Activated naive CD4-positive, alpha-beta T cell treated with Interleukin-2 at 50 U/mL for 16 hours (primary cell): ENCODE measurements at places on chromosomes 2 and 18.

DNA sequence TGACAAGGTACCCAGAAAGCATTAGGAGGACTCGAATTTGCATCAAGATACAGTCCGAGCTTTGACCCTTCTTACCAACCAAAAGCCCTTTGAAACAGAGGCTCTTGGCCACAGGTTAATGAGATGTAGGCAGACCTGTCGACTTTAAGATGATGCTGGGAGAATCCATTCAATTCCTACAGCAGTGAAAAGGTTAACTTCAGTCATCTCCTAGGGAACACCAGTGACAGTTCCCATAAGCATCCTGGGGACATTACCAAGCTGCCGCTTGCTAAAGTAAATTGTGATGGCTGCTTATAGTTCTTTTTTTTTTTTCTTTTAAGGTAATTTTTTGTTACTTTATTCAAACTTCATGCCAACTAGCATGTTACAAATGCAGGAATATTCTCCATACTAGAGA lies 379.3 kb downstream of the SOX11 start:
- DNase-seq: no peak

GRCh38 chr2:2787301-2787907 lies 456.3 kb upstream of the MYT1L start:
- no peak for DNase-seq

GRCh38 chr2:239881561-239882320 lies 143.4 kb downstream of the NDUFA10 start:
- no peak for DNase-seq

DNA sequence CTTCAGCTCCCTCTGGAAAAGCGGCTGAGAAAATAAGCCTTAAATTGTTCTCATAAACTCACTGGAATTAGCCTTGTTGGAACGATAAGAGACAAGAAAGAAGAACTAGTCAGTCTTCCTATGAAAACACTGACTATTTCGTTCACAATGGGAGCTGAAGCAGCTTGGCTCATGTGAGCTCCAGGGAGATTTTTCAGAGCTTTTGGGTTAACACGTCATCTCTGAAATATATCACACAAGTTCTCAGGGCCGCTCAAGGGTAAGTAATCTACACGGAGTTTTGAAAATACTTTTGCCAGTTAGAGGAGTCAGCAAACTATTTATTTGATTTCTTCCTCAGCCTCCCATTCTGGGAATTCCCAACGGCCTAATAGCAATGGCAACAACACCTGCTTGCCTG lies 316.2 kb upstream of the MGAT5 start:
- DNase-seq: no peak

DNA sequence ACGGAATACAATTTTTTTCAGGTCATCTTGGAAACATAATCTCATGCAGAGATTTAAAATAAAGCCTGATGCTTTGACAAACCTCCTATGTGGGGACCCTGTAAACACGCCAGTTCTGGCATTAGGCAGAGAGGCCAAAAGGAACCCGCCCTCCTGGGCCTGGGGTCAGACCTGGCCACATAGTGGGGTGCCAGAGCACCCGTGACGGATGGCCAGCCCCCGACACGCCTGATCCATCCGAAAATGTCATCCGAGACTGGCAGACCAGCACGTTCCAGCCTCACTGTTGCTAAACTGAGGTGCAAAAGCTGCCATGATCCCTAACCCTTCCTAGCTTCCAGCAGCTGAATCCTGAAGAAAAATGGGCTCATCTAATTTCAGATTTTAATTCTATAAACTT lies 222.6 kb upstream of the SALL3 start:
- DNase-seq: no peak

DNA sequence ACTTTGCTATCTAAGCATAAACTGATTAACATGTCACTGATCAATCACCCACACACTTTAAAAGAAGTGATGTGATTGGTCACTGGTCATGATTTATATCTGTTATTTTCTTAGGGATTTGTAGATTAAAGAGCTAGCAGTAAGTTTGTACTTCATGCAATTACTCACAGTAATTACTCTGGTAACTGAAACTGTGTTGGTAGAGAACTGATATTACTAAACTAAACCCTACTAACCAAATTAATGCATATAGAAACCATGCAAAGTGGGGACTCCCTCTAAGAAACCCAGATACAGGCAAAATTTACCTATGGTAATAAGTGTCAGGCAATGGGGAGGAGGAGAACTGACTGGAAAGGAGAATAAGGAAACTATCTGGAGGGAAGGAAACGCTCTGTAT lies 44.8 kb upstream of the C2orf15 start:
- no peak for DNase-seq

- no peak for DNase-seq
Measured at GRCh38 chr2:133642791-133643191, 74.5 kb upstream of the NCKAP5 start.

GRCh38 chr18:26746398-26746797 lies 119.1 kb downstream of the AQP4 start:
- DNase-seq: no peak

DNA sequence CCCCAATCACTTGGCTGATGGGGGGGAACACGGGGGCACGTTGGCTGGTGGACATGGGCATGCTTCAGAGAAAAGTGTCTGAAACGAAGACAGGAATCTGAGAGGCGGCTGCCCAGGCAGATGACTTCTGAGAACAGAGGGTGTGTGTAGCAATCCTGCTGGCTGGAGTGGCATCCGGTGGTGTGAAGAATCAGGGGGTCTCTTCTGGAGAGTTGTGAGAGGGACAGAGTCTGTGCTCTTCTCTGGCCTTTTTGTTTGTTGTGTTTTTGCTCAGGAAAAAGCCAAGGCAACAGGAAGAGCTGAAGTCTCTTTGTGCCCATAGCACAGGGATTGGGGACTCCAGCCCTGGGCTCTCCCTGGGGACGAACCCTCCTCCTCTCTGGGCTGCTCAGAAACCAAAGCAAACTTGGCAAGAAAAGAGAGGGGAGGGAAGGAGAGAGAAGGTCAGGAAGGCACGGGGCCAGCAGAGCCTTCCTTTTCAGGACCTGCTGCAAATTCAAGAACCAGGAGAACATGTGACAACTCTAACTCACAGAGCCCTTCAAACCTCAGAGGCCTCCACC lies 97.0 kb upstream of the SMAD2 start:
- no peak for DNase-seq

GRCh38 chr2:239502430-239503186 lies 101.8 kb upstream of the HDAC4 start:
- DNase-seq: no peak

- DNase-seq: no peak
Measured at GRCh38 chr2:229868794-229869193, 53.0 kb downstream of the TRIP12 start.

GRCh38 chr2:144582651-144583380 lies 62.9 kb upstream of the ZEB2 start:
- DNase-seq: no peak

DNA sequence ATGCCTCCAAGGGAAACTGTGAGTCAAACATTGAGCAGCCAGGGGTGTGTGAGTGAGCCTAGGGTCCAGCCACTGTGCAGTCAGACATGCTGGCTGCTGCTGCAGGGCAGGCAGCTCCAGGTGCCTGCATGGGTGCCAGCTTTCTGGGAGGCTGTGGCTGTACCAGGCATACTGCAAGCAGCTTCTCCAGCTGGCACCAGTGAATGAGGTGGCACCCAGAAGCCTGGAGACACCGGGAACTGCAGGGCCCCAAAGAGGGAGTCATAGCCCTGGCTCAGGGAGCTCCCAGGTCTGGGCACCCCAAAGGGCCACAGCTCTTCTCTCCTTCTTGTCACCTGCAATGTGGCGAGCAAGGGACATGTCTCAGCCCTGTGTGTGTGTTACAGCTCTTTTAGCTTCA lies 283.2 kb downstream of the RPRM start:
- DNase-seq: no peak
